ENCODE measurements at places on chromosomes 5 and 9.

GRCh38 chr9:116479056-116479544 lies 208.0 kb upstream of the TRIM32 start:
- no peak for DNase-seq

DNA sequence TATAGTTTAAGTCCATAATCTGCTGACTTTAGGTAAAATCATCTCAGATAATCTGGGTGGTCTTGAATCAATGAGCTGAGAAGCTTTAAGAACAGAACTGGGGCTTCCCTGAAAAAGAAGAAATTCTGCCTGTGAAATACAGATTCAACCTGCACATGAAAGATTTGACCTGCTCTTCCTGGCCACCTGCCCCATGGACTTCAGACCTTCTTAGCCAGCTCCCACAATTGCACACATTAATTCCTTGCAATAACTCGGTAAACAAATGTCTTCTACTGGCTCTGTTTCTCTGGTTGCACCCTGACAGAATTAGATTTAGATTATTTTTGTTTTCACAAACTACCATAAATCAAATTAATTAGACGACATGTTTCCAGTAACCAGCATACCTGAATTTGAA lies 2117.9 kb upstream of the C9orf72 start:
- no peak for DNase-seq

DNA sequence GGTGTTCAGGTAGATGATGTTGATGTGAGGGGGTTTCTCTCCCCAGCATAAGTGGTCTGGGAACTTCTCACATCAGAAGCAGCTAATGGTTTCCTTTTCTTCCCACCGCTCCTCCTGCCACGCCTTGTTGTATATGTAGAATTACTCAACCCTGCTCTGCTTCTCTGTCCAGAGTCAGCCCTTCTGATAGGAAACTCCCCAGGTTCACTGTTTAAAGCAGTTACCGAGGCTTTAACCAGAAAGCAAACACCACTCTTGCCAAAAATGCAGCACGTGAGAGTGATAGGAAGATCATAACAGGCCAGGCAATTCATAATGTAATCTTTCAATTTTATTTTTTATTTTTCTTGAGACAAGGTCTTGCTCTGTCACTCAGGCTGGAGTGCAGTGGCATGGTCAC lies 10.5 kb upstream of the TMEM252 start:
- DNase-seq = no peak

DNA sequence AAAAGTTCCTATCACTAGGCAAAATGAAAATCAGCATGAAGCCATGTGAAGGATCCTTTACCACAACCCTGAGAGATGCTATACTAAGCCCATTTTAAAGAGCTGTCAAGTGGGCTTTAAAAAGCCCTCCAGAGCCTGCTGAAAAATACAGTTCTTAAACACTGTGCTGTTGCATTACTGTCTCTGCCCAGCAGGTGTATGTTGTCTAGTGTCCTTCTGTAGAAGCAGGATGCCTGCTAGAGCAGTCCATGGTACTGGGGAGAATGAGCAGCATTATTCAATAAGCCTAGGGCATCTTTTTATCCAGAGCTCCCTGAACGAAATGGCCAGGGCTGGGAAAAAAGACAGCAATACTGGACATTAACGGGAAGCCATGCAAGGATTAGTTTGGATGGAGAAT lies 126.2 kb upstream of the PLCXD3 start:
- DNase-seq = no peak

- no peak for DNase-seq
Observed at GRCh38 chr9:123957168-123957721, 27.3 kb upstream of the DENND1A start.

GRCh38 chr9:125982798-125983406 lies 235.7 kb downstream of the PBX3 start:
- no peak for DNase-seq

- DNase-seq = no peak
Observed at GRCh38 chr5:147413266-147413665, 96.6 kb downstream of the DPYSL3 start.

DNA sequence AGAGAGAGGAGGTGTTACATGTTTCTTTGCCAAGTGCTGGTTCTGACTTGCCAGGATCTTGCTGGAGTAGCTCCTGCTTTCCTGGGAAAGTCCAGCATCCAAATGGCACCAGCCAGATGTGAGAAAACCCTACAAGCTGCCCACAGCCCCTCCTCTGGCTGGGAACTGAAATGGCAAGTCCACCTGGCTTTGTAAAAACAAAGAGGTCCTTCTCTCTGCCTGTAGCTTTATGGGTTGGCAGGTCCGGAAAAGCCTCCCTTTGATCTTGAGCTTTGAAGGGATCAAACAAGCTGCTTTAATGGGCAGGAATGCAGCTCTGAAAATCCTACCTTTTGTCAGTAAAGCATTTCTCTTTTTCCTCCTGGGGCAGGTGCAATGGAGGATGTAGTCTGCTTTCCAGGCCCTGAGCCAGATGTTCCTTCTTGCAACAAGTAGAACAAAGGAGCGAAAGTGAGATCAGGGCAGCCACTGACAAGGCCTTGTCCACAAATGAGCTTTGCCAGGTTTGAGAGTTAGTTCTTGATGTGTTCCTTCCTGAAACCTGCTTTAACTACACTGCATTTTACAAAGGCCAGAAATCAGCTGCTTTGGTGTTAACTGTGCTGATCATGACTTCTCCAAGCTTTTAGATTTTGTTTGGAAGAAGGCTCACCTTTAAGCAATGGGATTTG lies 456.7 kb downstream of the ZNF608 start:
- peak; percentile 74 for DNase-seq

- no peak for DNase-seq
Observed at GRCh38 chr5:75016896-75017295, 35.5 kb downstream of the GCNT4 start.

DNA sequence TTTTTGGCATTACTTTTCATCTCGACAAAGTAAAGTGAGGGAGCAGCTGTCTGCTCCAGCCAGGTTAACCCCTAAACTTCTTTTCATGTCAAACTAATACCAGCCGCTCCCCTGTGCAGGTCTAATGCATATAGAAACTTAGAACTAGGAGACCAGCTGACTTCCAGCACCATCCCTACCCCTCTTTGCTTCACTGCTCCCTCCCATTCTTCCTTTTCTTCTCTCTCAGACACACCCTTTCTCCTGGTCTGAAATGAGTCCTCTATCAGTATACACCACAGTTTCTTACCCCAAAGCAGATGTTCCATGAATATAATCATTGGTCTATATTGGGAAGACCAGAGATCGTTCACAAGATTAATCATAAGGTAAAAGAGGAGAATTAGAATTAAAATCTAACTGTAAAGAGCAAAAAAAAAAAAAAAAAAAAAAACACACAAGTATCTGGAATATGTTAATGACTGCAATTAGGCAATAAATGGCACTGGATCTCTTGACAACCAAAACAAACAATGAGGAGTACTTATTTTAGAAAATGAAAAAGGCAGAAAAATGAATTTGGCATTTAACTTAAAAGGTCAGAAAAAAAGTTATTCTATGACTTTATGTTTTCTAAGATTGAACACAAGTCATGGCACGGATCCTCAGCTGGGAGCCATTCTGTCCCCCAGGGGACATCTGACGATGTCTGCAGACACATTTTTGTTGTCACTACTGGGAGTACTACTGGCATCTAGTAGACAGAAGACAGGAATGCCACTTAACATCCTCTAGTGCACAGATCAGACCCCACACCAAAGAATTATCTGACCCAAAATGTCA lies 209.8 kb downstream of the PJA2 start:
- DNase-seq = no peak

Measured in right hindlimb (tissue), 1 donor.